GM23248 (cell line): ENCODE measurements at places on chromosomes 1 and 21.

GRCh38 chr1:88985032-88985431, 7.4 kb downstream of the KYAT3 start:
- DNase-seq: peak; percentile 86

DNA sequence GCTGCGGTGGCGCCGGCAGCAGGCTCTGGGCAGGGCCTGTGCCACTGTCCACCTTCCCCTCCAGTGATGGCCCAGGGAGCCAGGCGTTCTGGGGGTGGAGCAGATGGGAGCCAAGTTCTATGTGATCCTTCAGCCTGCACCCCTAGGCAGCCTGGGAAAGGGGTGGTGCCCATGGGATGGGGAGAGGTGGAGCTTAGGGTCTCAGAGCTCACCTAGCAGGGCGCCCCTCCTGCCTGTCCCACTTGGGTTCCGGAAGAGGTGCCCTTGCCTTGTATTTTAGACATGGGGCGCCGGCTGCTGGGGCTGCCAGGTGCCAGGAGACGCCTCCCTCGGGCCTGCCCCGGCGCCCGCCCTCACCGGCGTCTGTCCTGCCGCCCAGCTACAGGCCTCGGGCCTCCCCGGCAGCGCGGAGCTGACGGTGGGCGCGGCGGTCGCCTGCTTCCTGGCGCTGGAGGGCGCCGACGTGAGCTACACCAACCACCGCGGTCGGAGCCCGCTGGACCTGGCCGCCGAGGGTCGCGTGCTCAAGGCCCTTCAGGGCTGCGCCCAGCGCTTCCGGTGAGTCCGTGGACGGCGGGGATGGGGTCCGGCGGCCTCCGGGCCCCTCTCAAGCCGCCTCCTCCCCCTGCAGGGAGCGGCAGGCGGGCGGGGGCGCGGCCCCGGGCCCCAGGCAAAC, 3.1 kb upstream of the MMP23B start:
- no peak for DNase-seq

GRCh38 chr1:23389837-23390321, 20.2 kb upstream of the ZNF436 start:
- no peak for DNase-seq

GRCh38 chr1:67588178-67588855, 96.7 kb upstream of the GADD45A start:
- no peak for DNase-seq

DNA sequence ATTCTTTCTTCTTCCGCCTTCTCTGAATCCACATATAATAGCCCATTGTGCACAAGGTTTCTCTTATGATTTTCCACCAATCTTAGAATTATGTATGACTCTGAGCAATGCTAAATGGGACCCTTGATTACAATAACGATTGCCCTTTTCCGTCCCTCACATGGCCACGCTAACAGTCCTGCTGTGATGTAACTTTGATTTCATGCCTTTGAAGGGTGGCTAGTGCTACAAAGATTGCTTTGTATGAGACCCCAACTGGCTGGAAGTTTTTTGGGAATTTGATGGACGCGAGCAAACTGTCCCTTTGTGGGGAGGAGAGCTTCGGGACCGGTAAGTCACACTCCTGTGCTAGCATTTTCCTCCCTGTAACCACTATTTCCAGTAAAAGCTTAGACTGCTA, 45.3 kb downstream of the PGM1 start:
- DNase-seq: no peak

GRCh38 chr1:212814537-212815334, 23.0 kb downstream of the TATDN3 start:
- DNase-seq: peak; percentile 14

DNA sequence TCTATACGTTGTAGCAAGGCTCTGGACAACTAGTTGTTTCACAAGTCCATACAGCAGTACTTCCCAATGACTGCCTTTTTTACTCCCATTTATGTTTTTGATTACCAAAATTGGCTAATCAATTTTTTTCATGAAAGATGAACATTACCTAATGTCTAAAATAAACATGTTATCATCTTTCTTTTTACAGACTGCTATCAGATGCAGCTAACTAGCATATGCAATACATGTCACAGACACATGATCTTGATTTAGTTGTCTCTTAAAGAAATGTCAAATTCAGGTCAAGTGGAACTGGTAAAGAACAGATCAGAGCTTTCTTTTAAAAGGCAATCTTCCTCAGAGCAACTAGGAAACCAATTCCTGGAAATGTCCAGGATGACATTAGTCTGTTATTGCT, 630 bp upstream of the DBT start:
- DNase-seq: peak; percentile 4

DNA sequence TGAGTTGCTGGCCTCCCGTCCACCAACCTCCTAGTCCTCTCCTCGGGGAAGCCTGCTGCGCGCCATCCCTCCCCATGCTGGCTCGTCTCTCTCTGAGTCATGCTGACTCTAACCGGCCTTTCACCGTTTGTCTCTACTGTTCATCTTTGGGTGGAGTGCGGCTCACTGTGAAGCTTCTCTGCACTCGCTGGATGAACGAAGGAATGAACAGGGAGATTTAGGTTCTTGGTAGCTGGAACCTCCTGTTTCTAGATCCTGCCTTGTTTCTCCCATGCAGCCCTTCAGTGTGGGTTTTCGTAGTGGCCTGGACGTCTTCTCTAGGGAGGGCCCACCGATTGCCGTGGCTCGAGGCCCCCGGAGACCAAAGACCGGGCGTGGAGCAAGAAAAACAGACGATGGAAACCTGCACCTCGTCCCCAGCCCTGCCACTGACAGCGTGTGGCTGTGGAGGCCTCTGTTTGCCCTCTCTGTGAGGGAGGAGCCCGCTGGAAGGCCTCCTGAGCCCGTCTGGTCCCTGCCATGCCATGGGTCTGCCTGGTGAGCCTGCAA, 227.6 kb upstream of the C1orf174 start:
- DNase-seq: no peak

GRCh38 chr1:46687093-46687659, 15.5 kb downstream of the TEX38 start:
- DNase-seq: peak; percentile 52

GRCh38 chr1:159925719-159926078, 392 bp upstream of the TAGLN2 start:
- no peak for DNase-seq

- no peak for DNase-seq
Measured at GRCh38 chr1:36163426-36163825, 7.5 kb downstream of the MAP7D1 start.

GRCh38 chr1:50591598-50591997, 168.4 kb upstream of the DMRTA2 start:
- peak; percentile 1 for DNase-seq

DNA sequence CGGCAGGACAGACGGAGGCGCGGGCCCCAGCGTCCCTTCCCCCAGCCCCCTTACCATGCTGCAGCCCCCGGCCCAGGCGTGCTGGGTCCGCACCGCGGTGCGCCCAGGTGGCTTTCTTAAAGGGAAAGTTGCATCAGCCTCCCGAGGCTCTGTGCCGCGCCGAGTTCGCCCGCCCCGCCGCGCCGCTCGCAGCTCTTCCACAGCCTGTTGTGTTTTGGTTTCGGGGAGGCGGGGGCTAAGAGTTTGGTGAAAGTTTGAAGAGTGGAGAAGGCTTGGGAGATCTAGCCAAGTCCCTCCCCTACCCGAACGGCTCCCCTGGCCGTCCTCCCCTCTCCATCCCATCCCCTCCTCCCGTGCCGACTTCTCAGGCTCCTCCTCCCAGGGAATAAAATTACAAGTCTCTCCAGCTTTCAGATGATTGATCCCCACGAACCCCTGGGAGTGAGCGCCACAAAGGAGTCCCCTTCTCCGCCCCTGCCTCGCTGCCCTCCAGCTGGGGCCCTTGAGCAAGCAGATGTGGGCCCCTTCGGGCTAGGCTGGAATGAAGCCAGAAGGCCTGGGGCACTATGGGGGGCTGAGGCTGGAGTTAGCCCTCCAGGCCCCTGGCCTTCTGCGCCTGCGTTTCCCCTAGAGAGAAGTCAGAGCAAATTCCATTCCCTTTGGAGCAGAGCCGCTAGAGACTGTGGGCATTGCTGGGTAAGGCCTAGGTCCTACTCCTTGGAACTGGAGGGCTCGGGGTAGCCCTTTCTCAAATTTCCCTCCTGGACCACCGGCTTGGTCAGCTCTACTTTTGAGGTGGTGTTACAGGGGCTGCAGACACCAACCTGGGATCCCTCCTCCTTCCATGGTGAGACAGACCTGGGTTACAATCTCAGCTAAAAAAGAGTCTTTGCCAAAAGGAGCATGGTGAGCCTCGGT, at the start of gene SLC6A9:
Gene SLC6A9 (minus strand): TSS at position 211 of the 918 bp plus-strand sequence. CDS start 7,185 bp downstream, outside the sequence.
- DNase-seq: peak; percentile 71

- no peak for DNase-seq
Measured at GRCh38 chr1:21793104-21793503, 10.2 kb upstream of the USP48 start.

DNA sequence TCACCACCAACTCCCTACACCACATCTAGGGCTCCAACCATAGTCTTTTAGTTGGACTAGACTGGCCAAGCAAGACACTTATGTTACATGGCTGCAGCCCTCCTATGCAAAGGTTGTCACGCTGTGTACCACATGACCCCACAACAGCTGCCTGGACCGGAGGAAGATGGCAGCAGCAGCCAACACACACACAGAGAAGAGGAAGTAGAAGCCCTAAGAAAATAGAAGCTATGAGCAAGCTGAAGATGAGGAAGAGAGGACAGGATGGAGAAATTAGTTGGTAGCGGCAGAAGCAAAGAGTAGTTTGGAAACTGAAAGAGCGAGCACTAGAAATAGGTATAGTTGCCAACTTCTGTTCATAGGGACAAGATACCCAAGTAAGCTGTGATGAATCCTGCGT, 60.8 kb upstream of the RALGPS2 start:
- no peak for DNase-seq

- peak; percentile 66 for DNase-seq
Measured at GRCh38 chr1:15758953-15759661, 512 bp downstream of the FBLIM1 start.

DNA sequence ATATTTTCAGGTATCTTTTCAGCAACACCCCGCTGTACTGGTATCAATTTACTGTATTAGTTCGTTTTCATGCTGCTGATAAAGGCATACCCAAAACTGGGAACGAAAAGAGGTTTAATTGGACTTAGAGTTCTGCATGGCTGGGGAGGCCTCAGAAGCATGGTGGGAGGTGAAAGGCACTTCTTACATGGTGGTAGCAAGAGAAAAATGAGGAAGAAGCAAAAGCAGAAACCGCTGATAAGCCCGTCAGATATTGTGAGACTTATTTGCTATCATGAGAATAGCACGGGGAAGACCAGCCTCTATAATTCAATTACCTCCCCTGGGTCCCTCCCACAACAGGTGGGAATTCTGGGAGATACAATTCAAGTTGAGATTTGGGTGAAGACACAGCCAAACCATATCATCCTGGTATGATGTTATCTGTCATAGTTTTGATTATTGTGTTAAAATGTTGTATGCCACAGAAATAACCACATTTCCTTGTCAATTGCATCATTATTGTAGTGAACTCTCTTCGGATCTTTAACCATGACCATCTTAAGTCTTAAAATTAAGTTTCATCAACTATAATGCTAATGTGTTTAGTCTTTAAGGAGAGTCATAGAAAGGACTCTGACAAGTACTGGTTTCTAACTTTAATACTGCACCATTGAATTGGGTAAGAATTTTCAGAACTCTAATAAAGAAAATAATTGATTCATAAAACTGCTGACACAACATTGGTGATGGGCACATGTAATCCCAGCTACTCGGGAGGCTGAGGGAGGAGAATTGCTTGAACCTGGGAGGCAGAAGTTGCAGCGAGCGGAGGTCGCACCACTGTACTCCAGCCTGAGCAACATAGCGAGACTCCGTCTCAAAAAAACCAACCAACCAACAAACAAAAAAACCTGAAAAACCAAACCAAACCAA, 58.2 kb downstream of the TBX19 start:
- DNase-seq: no peak

- peak; percentile 17 for DNase-seq
Measured at GRCh38 chr21:44734026-44734745, 22.8 kb upstream of the TSPEAR start.

GRCh38 chr1:210800301-210800700, 333.6 kb downstream of the KCNH1 start:
- DNase-seq: no peak

DNA sequence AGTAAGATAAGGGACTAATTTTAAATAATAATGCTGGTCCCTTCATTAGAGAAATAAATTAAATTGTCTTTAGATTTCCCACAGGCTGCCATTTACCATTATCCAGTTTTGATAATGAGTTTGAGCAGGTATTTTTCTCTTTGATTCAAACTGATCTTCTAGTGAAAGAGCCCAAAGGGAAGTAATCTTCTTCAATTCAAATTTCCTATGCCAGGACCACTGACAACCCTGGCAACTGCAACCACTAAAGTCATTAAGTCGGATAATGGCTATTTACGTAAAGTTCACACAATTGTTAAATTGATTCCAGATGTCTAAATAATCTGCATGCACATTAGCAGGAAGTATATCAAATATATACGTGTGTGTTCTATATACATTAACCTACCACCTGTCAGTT, 399.3 kb downstream of the PTPRC start:
- no peak for DNase-seq

DNA sequence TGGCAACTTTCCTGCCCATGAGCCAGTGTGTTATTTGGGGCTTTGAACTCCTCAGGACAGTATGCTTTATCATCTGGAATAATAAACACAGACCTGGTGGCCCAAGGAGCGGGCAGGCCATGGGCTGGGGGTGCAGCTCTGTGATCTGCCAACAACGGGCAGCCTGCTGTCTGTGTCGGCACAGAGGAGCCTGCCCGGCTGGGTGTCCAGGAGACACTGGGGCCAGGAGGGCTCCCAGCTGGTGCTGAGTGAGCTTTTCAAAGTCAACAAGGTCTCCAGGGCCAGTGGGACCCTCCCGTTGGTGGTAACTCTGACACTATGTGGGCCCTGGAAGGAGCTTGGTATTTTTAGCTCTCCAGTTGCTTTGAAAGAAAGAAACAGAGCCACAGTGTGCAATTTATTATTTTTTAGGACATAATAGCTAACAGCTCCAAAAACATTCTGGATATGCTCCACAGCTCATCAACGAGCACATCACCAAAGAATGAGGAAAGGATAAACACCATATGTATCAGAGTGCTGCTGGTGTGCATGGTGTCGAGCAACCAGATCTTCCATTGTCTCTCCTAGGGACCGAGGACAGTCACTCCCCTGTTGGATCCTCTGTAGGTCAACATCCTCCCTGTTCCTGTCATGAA, 488.7 kb upstream of the USP24 start:
- DNase-seq: peak; percentile 31
